Tibial artery (tissue), 4 donors: ENCODE measurements at places on chromosomes 6 and 20.
A peak's percentile ranks its signal among the peaks of the same experiment; 100 is the strongest.

DNA sequence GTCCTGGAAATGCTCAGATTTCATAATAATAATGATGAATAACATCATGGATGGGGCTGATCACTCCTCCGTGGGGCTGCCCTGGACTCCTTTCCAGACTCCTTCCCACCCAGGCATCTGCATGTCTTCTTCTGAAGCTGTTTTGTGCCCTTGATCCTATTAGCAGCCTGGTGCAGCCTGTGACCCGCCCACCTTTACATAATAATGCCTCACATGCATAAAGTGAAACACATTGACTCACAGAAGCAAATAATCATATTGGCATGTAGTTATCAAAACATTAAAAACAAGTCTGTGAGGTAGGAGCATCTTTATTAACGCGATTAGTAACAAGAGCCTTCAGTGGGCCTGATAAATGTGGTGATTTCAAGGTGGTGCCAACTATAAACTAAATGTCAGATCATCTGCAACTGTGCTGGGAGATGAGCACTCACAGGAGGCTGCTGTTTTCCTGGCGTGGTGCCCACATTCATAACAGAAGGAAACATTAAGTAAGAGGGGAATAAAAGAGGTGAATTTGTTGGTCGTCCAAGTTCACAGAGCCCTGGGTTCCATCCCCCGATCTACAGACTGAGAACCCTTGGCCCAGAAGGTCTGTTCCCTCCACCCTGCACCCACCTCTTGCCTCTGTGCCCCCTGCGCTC, 344.7 kb downstream of the CDH4 start:
- no peak for DNase-seq

- DNase-seq, result no peak
Observed at GRCh38 chr6:72746276-72746675, 124.4 kb downstream of the KCNQ5 start.

- no peak for DNase-seq
Observed at GRCh38 chr20:1801929-1802306, 93.3 kb upstream of the SIRPA start.

- no peak for DNase-seq
Observed at GRCh38 chr6:87071683-87072082, 23.2 kb downstream of the CGA start.

DNA sequence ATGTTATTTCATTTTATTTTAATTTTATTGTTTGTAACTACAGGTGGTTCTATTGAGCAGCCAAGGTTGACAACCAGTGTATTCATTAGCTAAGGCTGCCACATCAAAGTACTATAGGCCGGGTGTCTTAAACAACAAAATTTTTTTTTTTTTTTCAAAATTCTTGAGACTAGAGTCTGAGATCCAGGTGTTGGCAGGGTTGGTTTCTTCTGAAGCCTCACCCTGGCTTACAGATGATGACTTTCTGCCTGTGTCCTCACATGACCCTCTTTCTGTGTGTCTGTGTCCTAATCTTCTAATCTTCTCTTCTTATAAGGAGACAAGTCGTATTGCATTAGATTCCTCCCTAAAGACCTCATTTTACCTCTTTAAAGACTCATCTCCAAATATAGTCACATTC, 208.4 kb downstream of the MANEA start:
- DNase-seq, result no peak

DNA sequence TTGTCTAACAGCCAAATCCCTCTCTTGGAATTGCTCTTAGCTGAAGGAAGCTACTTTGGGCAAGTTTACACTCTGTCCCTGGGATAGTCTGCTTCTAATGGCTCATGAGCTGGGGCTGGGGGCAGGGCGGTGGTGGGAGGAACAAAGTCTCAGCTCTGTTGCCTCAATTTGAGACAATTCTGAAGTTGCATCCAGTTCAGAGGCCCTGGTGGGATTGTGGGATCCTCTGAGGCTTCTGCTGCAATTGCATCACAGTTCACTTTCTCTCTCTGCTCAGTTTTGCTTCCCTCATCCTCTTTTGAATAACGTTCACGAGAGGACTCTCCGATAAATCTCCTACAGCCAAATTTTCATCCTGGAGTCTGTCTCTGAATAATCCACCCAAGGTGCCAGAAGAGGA, 440.6 kb upstream of the SLC35B3 start:
- DNase-seq, result no peak

GRCh38 chr6:127328043-127328609, 15.3 kb downstream of the ECHDC1 start:
- DNase-seq, result no peak

- no peak for DNase-seq
Observed at GRCh38 chr6:147001621-147002020, 202.6 kb upstream of the STXBP5 start.

DNA sequence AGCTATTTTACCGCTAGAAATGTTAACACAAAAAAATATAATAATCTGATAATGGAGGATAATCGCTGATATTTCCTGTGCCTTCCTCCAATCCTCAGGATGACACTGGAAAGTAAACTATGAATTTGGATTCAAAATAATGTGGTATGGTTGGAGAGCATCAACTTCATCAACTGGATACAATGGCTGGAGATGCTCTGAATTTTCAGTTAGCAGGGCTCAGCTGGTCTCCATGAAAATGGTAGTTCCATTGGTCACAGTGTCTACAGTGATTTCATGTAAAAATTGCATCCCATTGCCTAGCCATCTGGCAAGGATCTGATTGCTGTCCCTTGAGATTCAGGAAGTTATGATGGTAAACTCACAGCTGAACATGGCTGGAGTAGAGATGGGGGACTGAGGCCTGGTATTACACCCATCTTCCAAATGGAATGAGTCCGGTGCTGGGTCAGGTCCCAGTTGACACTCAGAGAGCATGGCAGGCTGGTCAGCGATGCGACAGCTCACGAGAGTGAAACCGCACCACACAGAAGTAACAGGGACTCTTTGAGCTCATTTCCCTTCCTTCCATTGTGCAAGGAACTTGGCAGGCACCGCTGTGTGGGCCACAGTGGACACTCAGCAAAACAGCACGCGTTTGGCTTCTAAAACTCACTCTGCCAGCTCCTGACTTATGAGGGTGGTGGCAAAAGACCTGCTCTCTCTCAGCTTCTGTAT, 142.4 kb upstream of the TNFAIP3 start:
- peak; percentile 57 for DNase-seq

DNA sequence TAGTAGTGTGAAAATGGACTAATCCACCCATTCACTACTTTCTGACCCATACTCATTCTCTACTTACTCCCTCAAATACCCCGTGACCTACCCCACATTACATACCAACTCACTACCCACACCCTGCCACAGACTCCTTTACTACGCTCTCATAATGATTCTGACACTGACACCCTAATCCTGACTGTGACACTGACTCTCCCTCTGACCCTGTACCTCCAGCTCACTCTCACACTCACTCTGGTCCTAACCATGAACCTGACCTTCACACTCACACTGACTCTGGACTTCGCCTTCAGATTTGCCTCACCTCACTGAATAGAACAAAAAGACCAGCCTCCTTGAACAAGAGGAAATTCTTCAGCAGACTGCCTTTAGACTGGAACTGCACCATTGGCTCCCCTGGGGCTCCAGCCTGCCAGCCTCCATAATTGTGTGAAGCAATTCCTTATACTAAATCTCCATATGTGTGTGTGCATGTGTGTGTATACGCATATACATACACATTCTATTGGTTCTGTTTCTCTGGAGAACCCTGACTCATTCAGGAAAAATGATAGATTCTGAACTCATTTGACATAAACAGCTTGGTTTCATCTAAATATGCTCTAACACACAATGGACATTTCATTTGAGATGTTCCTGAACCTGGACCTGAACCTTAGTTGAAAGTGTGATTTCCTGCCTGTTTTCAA, 10.5 kb upstream of the ZNF343 start:
- DNase-seq, result no peak

- no peak for DNase-seq
Observed at GRCh38 chr20:39623584-39624234, 661.6 kb downstream of the DHX35 start.

GRCh38 chr6:141758430-141758829, 374.3 kb upstream of the GJE1 start:
- no peak for DNase-seq

GRCh38 chr20:6492271-6493055, 275.0 kb upstream of the BMP2 start:
- no peak for DNase-seq

DNA sequence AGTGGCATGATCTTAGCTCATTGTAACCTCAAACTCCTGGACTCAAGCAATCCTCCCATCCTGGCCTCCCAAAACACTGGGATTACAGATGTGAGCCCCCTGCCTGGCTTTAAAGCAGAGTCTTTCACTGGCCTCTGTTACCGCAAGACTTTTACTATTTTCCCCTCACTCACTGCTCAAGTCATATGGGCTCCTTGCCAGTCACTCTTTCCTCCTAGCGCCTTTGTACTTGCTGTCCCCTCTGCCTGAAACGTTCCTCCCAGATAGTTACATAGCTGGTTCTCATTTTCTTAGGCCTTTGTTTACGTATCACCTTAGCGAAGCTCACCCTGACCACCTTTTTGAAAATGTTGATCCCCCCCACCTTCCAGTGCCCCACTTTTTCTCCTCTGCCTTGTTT, 29.3 kb downstream of the RPRD1B start:
- DNase-seq, result no peak

DNA sequence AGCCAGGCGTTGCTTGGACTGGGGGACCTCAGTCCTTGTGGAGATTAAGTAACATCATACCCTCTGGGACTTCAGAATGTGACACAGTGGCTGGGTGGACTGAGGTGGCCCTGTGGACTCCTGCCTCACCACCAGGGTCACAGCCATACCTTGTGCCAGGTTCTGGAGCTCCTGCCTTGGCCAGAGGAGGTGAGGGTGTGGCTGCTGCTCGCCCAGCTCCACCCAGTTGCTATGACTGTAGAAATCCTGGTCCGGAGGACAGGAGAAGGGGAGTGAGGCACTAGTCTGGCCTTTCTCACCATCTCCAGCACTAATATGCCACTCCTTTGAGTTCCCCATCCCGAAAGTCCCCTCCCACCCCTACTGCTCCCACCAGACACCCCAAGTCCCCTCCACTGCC, 1.9 kb downstream of the VWA7 start:
- no peak for DNase-seq

- DNase-seq, result no peak
Observed at GRCh38 chr6:44485601-44486401, 98.3 kb downstream of the CDC5L start.

DNA sequence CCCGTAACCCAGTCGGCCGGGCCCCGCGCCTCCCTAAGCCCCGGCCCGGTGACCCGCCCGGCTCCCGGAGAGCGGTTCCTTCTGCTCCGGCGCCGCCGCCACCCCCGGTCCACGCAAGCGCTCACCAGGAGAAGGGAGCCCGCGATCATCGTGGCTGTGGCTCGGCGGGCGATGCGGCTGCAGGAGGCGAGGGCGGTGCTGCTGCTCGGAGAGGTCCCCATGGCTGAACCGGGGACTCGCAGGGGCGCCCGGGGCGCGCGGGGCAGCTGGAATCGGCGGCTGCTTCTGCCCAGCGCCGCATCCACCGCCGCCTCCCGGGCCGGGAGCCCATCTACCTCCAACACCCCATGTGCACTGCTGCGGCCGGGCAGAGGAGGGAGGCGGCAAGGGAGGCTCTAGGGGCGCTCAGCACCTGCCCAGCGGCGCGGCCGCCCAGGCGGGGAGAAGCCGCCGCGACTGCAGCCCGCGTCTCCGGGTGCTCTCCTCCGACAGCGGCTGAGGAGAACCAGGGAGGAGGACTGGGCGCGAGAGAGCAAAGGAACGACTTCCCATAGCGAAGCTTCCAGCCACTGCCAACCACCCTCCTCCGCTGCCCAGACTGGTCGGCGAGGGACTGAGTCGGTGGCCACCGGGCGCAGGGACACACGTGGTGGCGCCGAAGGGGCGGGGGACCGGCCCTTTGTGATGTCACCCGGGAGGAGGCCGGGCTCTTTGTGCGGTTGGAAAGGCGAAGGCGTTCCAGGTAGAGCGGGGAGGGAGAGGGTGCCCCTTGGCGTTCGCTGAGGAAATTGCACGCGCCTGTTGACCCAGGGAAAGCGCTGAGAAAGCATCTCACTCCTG, at the start of gene TNFRSF21:
TSS of gene TNFRSF21 (minus strand) at position 615 of the 840 bp plus-strand sequence. CDS start at position 221, 394 bp downstream.
- DNase-seq, result peak; percentile 87

DNA sequence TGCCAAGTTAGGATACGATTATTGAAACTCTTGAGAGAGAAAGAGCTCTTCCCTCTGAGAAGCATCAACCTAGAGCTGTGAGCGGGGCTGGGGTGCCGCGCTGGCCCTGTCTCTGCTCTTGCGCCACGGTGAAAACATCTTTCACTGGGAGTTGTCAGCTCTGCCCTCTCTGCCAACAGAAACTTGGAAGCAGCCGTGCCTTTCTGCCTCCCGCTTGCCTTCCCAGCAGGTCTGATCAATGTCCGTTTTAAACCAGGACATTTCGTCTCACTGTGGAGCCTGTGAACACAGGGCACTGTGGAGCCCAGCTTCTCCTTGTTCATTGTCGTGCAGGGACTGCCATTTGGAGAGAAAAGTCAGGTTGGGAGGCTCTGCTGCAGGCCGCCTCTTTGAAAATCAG, 249.2 kb upstream of the PMEPA1 start:
- DNase-seq, result peak; percentile 72

- no peak for DNase-seq
Observed at GRCh38 chr6:165679326-165679725, 16.3 kb upstream of the PDE10A start.

- peak; percentile 60 for DNase-seq
Observed at GRCh38 chr20:29741594-29741893, 1515.9 kb upstream of the DEFB115 start.

GRCh38 chr20:58306421-58307261, 2.9 kb upstream of the RAB22A start:
- peak; percentile 44 for DNase-seq

DNA sequence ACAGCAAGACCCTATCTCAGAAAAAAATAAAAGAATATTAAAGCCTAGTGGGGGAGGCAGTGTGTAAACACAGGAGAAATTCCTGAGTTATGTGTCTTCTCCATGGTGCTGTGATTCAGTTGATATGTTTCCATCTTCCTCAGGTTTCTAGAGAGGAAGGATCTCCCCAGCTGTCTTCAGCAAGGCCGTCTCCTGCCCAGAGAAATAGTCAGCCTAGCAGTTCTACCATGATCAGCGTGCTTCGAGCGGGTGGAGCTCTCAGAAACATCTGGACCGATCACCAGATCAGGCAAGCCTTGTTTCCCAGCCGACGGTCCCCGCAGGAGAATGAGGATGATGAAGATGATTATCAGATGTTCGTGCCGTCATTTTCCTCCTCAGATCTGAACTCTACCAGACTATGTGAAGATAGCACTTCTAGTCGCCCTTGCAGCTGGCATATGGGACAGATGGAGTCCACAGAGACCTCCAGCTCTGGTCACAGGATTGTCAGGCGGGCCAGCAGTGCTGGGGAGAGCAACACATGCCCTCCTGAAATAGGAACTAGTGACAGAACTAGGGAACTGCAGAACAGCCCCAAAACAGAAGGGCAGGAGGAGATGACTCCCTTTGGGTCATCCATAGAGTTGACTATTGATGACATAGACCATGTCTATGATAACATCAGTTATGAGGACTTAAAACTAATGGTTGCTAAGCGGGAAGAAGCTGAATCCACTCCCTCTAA, 34.9 kb upstream of the MTHFD1L start:
- DNase-seq, result no peak

- no peak for DNase-seq
Observed at GRCh38 chr6:145031001-145031400, 704.3 kb downstream of the EPM2A start.

- DNase-seq, result no peak
Observed at GRCh38 chr20:4632876-4633275, 88.8 kb upstream of the PRND start.
